ENCODE measurements at places on chromosomes 6 and 20.

DNA sequence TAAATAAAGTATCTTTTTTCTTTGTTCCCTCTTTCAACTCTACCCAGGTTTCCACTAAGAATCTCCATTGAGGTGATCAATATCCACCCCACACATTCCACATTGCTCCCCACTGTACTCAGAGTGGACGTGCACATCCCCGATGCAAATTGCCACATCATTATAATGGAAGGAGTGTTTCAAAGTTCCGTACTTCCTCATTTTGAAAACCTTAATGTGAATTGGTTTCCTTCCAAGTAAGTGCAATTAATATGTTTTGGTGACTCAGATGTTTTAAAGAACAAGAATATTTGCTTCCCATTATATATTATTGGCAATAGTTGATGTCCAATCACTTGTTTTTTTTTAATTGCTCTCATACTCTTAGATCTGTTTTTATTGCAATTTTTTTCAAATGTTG is 463.6 kb downstream of the HACE1 start:
- no peak for DNase-seq

- DNase-seq, result no peak
Measured at GRCh38 chr6:137850816-137851602, 16.1 kb upstream of the TNFAIP3 start.

- no peak for DNase-seq
Measured at GRCh38 chr6:28945349-28945748, 21.6 kb upstream of the TRIM27 start.

DNA sequence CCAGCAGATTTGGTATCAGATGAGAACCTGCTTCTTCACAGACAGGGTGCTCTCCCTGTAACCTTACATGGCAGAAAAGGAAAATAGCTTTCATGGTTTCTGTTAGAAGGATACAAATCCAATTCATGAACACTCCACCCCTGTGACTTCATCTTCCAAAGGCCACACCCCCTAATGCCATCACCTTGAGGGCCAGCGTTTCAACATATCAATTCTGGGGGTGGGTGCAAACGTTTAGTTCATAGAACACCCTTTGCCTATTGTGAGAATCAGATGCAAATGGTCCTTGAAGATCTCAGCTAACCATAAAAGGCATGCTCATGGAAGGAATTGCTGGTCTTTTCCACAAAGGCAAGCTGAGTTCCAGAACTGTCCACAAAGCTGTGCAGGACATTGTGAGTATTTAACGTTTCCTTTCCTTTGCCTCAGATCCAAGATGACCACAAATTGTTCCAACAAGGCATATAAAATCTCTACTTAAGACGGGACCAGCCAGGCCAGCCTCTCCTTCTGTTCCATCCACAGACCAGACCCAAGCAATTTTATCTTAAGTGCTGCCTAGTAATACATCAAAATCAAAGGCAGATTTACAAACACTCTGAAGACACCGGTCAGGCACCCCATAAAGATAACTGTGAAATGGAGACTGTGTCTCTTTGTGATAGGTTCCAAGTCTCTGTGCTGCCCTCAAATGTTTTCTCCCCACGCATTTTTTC is 34.7 kb upstream of the SSTR4 start:
- no peak for DNase-seq

DNA sequence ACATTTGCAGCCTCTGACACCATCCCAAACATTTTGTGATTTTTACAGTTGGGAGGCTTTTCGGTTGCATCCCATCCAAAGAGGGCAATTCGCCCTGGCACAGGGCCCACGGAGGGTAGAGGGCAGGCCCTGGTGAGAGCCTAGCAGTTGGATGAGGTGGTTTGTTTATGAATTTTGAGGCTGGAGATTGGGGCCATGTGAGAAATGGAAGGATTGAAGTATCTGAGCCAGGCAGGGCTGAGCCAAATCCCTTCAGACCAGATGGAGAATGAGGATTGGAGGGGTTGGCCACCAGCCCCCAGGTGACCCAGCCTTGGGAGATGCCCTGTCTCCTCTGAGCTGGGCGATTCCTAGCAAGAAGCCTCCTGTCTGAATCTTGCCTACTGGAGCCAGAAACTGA is 52.6 kb upstream of the CCDC167 start:
- no peak for DNase-seq

DNA sequence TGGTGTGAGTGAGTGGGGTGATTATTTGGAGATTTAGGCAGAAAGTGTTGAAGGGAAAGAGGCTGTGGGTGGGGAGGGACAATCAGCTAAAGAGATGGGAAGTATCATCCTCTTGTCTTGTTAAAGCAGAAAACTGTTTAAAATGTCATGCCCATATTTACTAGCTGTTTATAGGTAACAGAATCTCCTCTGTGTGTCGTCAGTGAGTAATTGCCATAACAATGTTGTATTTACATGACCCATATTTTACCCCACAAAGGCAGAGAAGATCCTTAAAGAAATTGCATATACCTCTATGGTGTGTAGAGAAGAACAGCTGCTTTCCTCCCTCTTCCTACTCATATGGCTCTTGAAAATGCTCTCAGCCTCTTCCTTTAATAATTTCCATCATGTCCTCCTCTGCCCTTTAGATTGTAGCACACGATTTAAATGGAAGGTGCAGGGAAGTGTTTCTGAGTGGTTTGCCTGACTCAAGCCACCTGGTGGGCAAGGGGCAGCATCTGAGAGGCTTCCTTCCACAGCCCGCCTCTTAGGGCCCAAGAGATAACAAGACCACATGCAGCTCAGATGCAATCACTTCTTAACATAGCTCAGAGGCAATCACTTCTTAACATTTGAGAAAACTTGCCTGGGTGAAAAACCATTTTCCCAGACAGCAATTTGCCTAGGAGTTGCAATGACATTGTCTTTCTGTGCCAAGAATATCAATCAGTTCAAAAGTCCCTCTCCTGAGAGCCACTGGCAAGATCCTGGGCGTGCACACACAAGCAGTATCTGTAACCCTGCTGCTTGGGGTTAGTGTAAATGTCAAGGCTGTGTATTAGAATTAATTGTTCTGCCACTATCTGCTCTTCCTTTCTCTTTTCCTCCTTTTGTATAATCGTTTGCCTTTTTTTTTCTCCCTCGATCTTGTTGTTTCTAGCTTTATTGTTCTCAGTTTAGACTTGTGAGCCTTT is 44.1 kb upstream of the EDN1 start:
- DNase-seq, result no peak

- DNase-seq, result no peak
Measured at GRCh38 chr6:143140767-143141166, 80.1 kb downstream of the AIG1 start.

GRCh38 chr6:156167016-156167624 is 610.1 kb upstream of the ARID1B start:
- no peak for DNase-seq

GRCh38 chr6:54415517-54415916 is 107.3 kb downstream of the TINAG start:
- no peak for DNase-seq

- no peak for DNase-seq
Measured at GRCh38 chr20:34311118-34312023, 8.2 kb upstream of the AHCY start.

GRCh38 chr20:16205507-16205906 is 367.7 kb downstream of the KIF16B start:
- DNase-seq, result no peak

- no peak for DNase-seq
Measured at GRCh38 chr6:161644521-161644920, 370.7 kb upstream of the AGPAT4 start.

DNA sequence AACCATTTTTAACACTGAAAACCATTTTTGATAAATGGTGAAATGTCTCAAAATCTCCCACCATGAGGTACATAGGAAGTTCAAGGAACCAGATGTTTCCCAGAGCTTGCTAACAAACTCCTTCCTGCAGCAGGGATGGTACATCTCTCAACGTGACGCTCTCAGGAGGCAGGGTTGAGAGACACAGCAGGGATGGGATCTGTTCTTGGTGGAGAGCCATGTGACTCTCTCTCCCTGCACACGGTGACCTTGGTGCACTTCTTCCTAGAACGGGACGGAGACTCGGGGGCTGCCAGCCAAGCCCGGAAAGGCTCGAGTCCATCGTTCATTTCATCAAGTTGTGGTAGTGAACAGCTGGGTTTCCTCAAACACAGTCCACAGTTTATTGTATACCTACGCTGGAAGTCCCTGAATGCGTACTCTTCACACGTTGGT is 94.2 kb downstream of the FAM50B start:
- no peak for DNase-seq

- no peak for DNase-seq
Measured at GRCh38 chr20:43361526-43361925, 96.2 kb upstream of the SRSF6 start.

DNA sequence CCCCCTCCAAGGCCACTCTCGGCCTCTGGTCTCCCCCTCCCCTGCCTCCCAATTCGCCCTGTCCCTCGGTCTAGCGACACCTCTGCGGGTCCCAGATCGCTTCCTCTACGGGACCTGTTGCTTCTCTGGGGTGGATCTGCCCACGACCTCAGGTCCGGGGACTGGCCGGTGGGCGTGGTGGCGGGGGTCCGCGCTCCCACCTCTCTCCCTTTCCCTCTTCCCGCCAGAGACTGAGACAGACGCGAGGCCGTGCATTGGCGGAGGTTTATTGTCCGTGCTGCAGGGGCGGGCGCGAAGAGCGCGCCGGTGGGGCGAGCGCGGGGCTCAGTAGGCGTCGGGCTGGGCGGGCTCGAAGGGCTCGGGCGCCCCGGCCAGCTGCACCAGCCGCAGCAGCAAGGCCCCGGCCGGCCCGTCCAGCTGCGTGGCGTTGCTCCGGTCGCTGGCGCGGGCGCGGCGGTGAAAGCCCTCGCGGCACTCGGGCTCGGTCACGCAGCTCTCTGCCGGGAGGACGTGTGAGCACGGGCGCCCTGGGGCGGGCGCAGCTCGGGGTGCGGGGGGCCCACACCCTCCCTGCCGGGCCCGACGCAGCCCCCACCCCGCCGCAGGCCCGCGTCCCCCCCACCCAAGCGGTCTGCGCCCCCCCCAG is 2.1 kb downstream of the AVP start:
- DNase-seq, result no peak

GRCh38 chr20:61662968-61663331 is 402.7 kb downstream of the TAF4 start:
- no peak for DNase-seq

DNA sequence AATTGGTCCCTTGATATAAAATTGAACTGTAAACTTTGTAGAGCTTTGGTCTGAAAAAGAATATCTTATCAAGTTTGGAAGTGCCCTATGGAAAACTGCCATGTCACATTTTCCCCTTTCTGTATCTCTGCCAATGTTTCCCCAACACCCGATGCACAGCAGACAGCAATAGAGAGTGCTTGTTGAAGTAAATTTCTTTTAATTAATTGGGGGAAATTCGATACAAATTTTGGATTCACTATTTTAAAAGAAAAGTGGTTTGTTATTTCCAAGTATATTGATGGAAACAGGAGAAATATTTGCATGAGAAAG is 208.1 kb downstream of the OGFRL1 start:
- DNase-seq, result no peak

- no peak for DNase-seq
Measured at GRCh38 chr6:47105469-47106178, 63.5 kb upstream of the ADGRF1 start.

GRCh38 chr6:18096423-18096822 is 26.1 kb downstream of the NHLRC1 start:
- DNase-seq, result no peak

DNA sequence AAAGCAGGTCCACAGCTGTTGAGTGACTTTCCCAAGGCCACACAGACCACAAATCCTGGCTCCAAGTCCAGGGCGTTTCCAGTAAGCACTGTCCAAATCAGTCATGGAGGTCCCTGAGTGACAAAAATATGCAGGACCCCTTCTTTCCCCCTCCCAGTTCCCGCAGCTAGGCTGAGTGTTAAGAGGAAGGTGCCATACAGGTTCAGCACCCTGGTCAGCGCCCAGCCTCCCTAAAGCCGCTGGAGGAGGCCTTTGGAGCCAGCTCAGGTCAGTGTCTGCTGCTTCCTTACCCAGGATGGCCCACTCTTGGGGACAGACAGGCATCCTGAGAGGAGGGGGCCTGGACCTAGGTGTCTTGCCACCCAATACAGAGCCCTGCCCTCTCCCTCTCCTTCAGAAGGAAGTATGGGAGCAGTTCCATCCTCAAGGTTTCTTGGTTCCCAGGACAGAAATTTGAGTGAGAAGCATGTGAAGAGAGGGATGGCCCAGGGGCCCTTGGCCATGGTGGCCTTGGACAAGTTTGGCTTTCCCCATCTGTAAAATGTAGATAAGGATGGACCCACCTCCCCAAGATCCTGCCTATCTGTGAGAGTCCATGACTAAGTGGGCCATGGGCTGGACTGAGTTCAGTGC is 13.2 kb downstream of the TMEM74B start:
- DNase-seq, result no peak

DNA sequence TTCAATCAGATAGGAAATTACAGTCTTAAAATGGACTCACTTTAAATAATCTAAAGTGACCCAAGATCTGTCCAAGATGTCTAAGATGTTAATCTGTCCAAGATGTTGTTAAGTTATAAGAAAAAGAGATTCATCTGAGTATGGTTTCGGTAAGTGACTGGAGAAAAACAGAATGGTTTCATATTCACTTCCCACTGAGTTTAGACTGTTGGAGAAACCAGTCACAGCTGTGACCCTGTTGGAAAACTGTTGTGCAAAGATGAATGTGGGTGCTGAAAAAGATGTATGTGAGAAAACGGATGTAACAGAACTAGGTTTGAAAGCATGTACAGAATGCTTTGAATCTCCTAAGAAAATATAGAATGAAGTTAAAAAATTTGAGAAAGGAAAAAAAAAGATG is 325.9 kb downstream of the COL12A1 start:
- no peak for DNase-seq

DNA sequence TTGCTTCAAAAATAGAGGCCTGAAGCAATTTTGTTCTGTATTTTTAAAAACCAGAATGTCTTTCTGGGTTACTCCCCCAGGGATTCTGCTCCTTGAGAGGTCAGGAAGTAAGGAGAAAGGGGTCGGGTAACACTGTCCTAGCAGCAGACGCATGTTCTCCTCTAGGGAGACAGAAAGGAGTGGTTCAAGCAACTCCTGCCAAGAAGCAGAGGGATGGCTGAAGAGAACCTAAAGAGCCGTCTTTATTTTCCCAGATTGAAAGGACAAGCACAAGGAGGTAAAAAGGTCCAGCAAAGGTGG is 58.0 kb upstream of the SLC4A11 start:
- no peak for DNase-seq

DNA sequence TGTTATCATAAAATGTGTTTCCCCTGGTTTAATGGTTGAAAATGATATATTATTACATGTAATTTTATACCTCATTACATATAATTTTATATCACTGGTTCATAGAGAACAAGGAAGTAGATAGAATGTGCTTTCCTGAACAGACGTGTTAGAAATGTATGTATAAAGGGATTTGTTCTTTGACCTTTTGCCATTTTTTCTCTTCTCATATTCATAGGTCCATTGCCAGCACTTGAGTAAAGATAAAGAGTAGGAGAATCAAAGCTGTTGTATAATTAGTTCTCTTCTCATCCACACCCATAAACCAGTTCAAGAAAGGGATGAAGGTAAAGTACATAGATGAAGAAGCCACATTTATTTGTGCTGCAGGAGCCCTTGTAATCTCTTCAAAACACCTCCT is 46.7 kb downstream of the RNF217 start:
- DNase-seq, result no peak

- no peak for DNase-seq
Measured at GRCh38 chr6:21845018-21845417, 251.5 kb downstream of the SOX4 start.
